Bronchial epithelial cell (primary cell): ENCODE measurements at places on chromosomes 12 and 14. TPM values are rescaled to one million over a fixed set of nuclear protein-coding genes. Genes with fewer than 3 reads are reported as not detected.

OR4K13 gene
- not detected in 2 replicates for total RNA-seq

GRCh38 chr12:28709986-28710685 lies 438.9 kb upstream of the FAR2 start:
- DNase-seq, result no peak

TAS2R31 gene
- 1.3 and 2.0 TPM in 2 replicates for total RNA-seq

DNA sequence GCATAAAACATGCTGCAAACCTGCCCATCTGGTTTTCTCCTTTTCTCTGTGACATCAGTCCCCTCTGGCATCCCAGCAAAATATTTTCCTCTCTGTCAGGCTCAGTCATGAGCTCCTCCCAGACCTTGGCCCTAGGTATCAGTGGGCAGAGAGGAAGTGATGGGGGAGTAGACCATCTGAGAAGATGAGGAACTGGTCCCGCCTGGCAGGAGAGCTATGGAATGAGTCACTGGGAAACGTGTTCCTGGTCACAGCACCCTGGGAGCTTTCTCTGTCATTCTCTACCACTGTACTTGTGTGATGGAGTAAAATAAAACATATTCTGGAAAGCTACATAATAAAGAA lies 5.0 kb upstream of the SRSF9 start:
- DNase-seq, result peak; percentile 98

DNA sequence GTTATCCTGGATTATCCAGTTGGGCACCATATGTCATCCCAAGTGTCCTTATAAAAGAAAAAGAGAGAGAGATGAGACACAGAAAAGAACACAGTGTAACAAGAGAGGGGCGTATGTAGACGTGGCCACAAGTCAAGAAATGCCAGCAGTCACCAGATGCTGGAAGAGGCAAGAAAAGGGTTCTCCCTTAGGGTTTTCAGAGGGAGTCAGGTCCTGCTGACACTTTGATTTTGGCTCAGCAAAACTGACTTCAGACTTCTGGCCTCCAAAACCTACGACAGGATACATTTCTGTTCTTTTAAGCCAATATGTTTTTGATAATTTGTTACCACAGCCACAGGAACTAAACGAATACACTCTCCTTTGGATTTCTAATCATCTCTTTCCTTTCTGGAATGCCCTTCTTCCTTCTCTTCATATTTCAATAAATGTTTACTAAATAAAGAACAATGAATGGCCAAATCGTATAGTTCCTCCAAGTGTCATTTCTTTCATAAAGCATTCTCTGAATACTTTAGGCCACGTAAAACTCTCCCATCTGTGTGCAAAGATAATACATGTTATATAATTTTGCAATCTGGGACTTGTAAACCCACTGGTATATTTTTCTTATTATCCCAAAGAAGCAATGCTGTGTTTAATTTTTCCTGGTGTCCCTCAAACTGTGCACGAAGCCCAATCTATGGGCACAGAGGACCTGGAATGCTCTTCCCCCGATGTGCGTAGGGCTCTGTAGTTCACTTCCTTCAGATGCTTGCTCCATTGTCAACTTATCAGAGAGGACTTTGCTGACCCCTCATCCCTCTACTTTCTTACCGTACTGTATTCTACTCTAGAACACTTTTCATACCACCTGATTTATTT lies 303.6 kb downstream of the CEP128 start:
- no peak for DNase-seq

DNA sequence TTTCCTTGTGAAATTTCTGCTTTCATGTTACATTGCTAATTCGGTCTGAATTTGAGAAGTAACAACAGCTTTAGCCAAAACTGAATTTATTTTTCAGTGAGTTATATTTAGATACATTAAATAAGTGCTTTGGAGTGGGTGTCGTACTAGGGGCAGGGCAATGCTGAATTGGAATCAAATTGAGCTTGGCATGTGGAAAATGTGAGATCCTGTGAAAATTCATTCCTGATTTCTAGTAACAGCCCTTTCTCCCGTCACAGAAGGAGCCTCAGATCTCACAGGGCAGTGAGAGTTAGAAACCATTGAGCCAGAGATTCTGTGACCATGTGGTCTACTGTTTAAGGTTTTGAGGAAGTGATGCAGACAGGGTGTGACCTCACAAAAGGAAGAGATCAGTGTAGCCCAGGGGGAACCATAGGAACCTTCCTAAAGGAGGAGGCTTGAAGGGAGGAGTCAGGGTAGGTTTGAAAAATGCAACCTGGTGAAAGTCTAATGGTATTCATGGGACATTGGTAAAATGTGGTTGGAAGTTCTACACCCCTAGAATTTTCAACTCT lies 1136.8 kb downstream of the AACS start:
- DNase-seq, result no peak

DNA sequence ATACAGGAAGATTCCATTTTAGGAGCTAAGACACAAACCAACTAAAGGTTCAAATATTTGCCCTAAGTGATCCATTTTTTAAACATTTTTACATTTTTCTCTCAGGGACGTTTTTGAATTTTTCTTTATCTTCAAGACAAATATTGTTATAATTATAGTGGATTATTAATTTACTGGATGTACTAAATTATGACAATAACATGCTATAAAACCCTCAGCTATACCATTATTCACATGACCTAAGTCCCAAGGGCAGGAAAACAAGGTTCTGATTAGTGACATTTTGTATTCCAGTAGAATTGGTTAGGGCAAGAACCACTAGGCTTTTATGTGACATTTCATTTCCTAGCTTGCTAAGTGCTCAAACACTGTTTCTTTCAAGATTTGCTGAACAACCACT lies 16.5 kb upstream of the FBLN5 start:
- DNase-seq, result no peak

DDX54 gene
- 31.4 and 40.5 TPM in 2 replicates for total RNA-seq

GRCh38 chr12:49705479-49706134 lies 1.6 kb downstream of the FMNL3 start:
- DNase-seq, result peak; percentile 27

B4GALNT3 gene
- total RNA-seq, result 8.2 and 8.3 TPM in 2 replicates

AGAP2 gene
- under 0.01 TPM in 2 replicates for total RNA-seq

GARIN6 gene
- total RNA-seq, result not detected in 2 replicates

DNA sequence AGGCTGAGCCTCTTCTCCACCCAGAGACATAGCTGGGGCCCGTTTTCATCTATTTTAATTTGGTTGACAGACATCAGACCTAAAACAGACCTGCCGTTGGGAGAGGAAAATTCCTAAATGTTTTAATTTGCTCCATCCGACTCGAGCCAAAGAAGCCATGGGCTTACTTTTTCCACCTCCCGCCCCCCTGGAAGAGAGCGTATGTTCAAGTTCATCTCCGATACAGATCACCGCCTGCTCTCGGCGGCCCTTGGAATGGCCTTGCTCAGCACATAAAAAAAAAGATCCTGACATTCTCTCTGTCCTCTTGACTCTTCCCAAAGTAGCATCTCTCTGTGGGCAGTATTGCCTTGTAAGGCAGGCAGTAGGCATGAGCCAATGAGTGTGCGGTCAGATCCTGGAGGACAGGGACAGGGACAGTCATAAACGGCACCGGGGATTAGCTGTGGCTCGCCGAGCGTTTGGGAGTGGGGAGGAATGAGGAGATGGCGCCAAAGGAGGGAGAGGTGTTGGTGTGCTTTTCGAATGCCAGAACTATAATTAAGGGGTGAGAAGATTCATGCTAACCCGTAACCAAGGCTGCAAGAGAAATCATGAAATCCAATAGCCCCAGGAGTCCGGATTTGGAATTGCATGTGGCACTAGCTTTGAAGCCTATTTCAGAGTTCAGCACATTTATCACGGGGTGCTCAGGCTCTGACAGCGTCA lies 47.9 kb upstream of the MEG3 start:
- no peak for DNase-seq
